ENCODE measurements at places on chromosomes 5 and 9.

DNA sequence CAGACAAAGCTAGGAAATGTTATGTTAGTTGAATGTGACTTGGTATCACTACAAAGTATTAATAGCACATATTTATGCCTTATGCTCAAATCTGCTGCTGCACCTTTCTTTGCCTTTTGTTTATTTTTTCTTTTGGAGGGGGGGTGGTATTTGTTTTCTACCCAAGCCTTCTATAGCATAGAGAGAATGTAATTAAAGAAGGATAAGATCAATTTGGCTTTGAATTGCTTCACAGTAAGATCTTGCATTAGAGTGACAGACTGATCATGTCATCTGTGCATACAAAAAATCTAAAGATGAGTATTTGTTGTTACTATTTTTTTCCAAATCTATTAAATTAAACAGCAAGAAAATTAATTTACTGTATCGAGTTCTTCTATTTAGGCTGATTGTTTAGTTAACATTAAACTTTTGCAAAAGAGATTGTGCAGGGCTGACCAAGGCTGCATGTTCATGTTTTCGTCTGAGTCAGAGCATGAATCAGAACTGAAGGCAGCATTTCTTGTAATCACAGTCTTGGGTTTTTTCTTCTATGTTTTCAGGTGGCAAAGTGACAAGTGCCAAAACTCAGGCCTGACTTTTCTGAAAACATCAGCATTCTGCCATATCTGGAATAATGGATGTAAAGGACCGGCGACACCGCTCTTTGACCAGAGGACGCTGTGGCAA is 1007.1 kb upstream of the WWC1 start:
- no peak for DNase-seq

DNA sequence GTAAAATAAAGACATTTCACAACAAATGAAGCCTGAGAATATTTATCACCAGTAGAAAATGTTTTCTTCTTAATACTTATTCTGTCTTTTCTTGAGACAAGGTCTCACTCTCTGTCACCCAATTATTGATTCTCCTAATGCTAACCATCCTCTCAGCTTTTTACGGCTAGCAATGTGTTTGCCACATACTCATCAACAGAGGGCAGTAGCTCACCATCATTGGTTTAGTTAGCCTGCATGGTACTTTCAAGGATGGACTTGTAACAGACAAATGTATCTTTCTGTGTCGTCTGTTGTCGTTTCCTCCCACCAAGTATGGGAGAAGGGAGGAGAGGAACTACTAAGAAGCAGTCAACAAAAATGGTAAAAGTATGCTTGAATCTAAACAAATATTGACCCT is 5.9 kb upstream of the ACO1 start:
- DNase-seq: no peak

DNA sequence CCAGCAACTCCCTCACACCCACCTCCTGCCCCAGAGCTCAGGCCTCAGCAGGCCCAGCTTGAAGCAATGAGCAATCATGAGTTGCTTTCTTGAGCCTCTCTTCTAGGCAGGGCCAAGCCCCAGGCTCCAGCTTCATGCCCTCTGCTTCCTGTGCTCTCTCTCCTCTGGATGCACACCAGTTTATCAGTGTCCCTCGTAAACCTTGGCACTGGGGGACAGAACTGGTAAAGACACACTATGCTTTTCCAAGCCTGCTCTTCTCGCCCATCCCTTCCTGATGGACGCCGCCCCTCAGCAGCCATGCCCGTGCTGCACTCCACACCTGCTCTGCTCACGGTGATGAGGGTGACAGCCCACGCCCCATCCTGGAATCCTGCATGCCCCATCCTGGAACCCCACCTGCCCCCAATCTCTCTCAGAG is 49.4 kb upstream of the ORM1 start:
- no peak for DNase-seq

DNA sequence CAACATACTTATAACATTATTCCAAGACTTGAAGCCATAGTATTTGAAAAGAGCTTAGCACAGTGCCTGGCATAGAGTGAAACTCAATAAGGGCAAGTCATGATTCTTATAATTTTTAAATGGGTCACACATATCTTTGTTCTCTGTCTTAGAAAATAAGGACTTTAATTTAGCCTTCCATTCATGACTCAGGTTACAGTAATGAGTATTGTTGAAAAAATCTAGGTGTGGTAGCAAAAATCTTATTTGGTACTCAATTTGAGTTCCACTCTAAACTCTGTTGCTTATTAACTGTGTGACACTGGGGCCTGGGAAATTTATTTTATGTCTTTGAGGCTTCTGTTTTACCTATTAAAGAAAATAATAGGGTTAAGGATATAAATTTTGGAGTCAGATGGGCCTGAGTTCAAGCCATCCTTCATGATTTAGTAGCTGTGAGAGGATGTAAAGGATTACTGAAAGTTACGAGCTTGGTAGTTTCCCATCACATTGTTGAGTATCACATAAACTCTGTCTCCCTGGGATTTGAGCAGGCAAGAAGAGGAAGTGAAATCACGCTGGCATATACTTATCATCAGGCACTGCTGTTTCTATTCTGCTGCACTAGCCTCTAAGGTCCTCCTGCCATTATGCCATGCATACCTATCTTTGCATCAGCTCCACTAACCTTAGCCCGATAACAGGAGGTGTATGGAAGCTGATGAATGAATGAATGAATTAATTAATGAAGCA is 1.5 kb downstream of the SPINK9 start:
- no peak for DNase-seq

GRCh38 chr9:37862530-37862929 is 41.4 kb downstream of the SLC25A51 start:
- no peak for DNase-seq

- no peak for DNase-seq
Observed at GRCh38 chr5:154166901-154167791, 23.4 kb upstream of the GALNT10 start.

Data from T1000 (cell line).